OCI-LY7 (cell line): ENCODE measurements at places on chromosomes 12 and 14.

DNA sequence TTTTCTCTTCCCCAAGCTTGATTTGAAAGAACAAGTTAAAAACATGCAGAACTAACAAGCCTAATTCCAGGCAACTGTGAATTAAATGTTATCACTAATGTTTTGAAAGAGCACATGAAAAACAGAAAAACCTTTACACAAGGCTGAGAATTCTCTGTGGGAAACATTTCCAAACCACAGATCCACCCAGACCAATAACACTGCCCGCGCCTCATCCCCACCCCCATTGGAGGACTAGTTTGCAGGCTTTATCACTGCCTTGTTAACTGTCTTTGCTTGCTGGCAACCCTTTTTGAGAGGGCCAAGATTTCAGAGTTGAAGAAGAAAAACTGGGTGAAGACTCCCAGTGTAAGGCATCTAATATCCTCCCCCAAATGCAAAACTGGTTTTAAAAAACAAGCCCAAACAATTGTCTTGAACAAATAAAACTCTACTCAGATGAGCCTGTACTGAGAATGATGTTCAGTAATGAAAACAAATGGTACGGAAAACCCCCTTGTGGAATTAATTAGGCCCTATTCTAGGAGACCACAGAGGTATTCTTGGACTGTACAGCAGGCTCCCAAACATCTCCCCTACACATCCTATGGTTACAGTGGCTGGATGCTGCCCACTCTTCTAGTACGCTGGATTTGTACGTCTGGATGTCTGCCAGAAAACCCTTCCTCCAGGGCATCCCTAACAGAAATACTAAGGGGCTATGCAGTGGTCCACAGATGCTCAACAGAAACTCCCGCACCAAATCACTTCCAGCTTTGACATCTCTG lies 5.8 kb downstream of the MAX start:
- no peak for DNase-seq

GRCh38 chr14:91399868-91400640 lies 17.6 kb downstream of the CCDC88C start:
- DNase-seq = peak; percentile 58

DNA sequence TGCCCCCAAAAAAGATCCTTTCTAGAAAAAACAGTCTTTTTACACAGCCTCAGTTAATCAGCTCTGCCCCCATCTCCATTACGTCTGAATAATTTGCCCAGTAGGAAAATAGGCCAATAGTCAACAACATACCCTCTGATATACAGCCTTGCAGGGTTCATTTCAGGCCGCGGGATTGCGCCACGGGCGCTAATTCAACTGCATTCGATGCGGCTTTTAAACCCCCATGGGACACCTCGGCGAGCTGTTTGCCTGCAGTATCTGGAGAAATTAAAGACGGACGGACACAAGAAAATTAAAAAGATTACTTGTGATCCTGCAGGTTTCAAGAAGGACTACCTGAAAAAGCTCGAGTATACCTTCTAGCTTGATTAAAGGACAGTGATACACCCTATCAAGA lies 36.1 kb downstream of the ERP29 start:
- DNase-seq = no peak

- DNase-seq = no peak
Measured at GRCh38 chr14:39967885-39968284, 535.7 kb upstream of the FBXO33 start.

DNA sequence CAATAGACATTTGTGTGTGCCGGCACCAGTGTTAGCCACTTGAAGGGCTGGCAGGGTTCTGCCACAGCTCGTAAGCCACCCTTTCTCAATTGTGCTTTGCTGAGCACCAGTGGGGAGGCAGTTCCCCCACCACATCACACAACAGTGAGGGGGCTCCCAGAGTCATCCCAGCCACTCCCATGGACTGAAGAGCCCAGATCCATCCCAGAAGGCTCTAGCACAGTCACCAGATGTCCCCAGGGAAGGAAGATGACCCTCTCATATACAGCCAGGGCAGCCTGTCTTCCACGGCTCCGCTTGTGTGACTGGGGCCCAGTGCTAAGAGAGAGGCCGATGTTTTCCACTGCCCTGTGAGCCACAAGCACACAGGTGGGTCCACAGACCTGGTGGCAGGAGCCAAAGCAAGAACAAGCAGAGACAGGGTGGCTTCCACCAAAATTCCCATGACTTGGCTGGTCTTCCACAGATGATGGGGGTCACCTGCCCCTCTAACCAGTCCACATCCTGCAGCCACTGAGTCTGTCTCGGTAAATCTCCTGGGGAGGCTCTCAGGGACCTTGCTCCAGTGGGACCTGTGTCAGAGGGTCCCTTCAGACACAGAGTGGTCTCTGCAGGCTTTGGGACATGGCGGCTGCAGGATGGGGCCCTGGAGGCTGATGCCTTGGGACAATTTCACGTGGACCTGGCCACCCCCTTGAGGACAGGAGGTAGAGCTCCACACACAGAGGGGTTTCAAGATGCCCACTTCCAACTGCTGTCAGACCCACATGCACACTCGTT lies 71.9 kb upstream of the DDX11 start:
- DNase-seq = no peak

DNA sequence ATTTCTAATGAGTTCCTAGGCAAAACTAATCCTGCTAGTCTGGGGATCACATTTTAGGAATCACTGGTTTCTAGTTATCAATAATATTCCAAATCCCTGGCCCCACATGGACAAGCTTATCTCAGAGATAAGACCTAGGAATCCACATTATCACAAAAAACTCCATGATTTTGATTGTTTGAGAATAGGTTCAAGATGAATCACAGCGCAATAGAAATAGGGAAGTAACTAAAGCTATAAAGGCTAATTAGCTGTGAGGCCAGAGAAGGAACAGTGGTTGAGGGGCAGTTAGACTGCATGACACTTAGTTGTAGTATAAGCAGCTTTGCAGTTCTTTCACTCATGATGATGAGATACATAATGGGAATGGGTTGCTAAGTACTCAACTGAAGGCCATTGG lies 13.1 kb upstream of the ATP5F1B start:
- no peak for DNase-seq

- DNase-seq = no peak
Measured at GRCh38 chr14:100342195-100342594, 19.1 kb downstream of the SLC25A47 start.

GRCh38 chr12:87943023-87943422 lies 86.2 kb downstream of the C12orf50 start:
- no peak for DNase-seq
